ENCODE measurements at places on chromosomes 2 and 18.

GRCh38 chr18:46536215-46536874 is 120.7 kb downstream of the LOXHD1 start:
- no peak for DNase-seq

DNA sequence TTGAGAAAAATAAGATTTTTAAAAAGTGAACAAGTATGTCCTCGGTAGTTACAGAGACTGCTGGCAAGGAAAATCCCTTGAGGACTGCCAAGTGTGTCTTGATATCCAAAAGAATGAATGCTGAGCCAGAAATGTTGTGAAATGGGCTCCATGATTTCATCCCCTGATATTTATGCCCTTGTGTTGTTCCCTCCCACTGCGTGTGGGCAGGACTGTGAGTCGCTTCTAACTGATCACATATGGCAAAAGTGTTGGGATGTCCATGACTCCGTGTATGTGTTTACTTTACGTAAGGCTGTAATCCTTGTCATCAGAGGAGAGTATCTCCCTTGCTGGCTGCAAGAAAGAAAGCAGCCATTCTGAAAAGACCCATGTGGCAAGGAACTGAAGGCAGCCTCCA is 285.1 kb downstream of the SS18 start:
- DNase-seq = no peak

DNA sequence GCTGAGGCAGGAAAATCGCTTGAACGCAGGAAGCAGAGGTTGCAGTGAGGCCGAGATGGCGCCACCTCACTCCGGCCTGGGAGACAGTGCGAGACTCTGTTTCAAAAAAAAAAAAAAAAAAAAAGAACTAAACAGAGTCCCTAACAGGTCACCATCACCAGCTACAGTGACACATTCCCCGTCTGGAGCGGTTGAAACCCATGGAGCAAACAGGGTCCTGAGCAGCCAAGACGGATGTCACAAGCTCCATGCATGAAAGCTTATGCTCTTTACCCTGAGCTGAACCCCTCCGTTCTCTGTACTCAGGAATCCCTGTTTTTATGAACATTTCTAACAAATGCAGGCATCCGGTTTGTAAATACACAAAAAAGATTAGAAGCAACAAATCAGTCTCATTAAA is 55.9 kb upstream of the LAPTM4A start:
- no peak for DNase-seq

DNA sequence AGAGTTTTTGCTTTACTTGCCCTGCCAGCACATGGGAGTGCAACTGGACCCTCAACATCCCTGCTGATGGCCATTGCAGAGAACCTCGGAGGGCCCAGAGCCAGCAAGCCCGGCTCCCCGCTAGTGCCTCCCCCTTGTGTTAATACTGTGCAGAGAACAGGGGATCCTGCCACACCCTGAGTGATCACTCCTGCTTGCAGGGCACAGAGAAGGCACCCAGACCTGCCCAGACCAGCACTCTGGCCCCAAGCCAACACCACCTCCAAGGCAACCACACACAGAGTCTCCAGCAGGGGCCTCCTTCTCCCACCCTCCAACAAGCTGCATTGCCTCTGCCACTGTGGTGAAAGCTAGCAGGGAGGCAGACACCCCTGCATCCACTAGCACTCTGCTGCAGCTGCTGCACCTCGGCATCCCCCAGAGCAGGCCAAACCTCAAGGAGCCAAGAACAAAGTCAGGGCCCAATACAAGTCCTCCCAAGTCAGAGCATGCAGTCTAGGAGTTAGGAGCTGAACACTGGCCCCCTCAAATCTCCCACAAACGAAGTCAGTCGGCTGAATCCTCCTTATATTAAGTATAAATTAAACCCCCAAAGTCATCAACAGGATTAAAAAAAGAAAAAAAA is 157.7 kb downstream of the CCDC178 start:
- DNase-seq = no peak

DNA sequence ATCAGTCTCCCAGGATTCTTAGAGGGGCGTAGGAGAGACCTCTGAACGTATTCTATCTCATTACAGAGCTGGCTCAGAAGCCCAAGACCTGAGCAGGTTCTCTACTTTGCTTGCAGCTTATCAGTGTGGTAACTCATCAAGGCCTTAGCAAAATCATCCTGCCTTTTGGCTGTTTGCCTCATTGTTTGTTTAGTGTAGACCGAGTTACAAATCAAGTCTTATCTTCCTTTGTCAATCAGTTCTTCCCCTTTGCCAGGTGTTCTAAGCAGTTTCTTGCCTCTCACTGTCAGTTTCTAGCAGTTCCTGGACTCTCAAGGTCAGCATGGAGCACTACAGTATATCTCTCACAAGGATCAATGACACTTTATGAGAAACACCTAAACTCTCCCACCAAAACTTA is 30.9 kb upstream of the NAB1 start:
- no peak for DNase-seq
